ENCODE measurements at places on chromosomes 16 and 17.

GRCh38 chr17:9329251-9329921 lies 246.2 kb downstream of the STX8 start:
- DNase-seq: no peak

DNA sequence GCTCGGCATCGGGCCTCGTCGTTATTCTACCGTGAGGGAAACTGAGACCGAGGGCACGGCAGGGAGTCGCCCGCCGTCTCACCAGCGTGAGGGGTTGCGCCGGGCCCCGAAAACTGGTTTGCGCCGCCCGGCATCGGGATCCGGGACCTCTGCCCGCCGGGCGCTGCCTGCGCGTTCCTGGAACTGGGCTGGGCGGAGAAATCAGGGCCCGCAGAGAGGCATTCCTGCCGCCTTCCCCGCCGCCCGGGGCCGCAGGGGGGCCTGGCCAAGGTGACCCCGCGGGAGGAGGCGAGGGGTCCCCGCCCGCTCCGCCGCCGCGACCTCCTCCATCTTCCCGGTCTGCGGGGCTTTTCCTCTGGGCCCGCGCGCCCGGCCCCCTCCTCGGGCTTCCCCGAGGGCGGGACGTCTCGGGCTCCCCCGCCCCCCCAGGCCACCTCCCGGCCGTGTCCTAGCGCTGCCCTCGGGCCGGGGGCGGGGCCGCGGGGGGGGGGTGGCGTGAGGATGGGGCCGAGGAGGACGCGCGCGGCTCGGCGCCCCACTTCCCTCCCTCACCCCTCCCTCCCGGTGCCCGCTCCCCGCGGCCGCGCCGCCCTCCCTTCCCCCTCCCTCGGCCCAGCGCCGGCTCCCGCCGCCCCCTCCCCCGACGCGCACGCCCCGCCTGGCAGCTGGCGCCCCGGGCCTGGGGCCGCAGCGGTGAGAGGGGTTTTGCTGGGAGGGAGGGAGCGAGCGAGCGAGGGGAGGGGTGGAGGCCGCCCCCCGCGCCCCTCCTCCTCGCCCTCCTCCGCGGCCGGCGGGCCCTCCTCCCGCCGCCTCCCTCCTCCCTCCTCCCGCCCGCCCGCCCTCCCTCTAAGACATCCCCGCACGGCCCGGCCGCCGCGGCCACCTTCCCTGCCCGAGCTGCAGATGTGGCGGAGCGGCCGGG lies at the start of gene GLIS2:
TSS of gene GLIS2 (plus strand) at position 882 of the 922 bp plus-strand sequence. CDS start 16,214 bp downstream, outside the sequence.
- no peak for DNase-seq

DNA sequence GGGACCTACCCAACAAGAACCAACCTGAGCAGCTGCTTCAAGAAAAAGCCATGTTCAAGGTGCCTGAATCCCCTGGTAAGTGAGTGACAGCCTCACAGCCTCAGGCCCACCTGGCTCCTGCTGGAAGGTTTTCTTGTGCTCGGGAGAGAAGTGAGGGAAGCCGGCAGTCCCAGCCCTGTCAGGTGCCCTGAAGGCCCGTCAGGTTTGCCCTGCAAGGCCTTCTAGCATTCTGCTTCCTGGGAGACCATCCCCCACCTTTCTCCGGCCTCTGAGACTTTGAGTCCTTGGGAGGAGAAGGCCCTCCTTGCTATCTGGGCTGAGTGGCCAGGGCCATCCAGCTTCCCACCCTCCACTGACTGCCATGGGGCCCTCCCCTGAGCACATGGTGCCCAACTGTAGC lies 166.7 kb upstream of the ZNF267 start:
- no peak for DNase-seq

- peak; percentile 3 for DNase-seq
Observed at GRCh38 chr17:49365667-49366066, 3.6 kb upstream of the ZNF652 start.

- DNase-seq: no peak
Observed at GRCh38 chr17:7336240-7337175, at the start of gene ACAP1. Gene ACAP1 (plus strand): TSS chr17:7336529. CDS start chr17:7336735, 206 bp downstream.

- peak; percentile 64 for DNase-seq
Observed at GRCh38 chr16:30430428-30430970, 669 bp upstream of the DCTPP1 start.

- DNase-seq: no peak
Observed at GRCh38 chr17:39935909-39936308, 8.4 kb downstream of the LRRC3C start.

DNA sequence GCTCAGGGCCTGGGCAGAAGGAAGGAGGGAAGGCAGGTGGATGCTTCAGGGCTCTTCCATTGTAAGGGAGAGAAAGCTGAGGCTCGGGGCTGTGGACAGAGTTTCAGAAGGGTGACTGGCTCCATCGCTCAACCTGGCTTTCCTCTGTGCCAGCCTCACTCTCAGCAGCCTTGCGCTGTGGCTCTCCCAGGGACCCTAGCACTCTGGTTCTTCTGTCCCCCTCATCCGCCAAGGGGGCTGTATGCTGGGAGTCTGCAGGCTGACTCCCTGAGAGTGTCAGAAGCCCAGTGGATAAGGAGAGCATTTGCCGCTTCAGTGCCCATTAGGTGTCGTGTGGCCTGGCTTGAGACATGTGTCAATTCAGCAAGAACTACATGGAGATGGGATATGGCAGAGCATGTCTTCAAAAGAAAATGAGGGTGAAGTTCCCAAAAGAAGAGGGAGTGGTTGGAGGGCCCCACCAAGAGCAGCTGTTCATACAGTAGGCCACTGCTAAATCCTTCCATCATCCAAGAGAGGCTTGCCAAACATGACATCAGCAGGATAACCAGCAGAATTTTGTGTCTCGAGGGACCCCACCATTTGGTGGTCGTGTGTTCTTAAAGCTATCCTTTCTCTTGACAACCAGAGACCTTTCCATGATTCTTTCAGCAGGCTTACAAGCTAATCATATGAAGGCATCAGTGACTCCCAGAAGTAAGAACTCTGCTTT lies 148.2 kb downstream of the IRX5 start:
- DNase-seq: no peak

DNA sequence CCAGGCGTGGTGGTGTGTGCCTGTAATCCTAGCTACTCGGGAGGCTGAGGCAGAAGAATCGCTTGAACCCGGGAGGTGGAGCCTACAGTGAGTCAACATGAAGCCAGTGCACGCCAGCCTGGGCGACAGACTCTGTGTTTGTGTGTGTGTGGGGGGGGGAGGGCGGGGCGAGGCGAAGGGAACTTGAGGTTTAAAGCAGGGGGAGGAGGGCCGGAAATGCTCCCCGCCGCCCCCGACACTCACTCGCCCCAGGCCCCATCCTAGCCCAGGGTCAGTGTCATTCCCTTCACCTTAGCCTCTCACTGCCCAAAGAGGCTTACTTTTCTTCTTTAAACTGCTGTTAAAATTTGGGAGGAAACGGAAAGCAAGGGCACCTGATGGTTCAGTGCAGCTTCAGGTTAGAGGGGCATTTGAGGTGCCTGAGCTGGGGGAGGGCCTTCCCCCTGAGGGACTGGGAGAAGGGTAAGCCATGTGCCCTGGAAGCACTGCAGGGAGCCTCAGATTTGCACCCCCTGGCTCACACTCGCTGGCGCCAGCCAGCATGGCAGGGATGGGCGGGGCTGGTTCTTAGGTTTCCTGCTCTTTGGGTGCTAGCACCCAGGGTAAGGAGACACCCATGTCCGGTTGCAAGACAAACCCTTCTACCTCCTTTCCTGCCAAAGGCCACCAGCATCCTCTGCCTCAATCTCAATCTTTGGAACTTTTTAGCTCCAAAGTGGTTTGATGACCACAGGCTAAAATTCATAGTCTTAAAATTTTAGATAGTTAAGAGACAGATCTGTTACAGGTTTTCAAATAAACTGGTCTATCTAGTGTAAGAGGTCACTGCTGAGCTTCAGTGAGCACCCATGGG lies 2.2 kb upstream of the LIMD2 start:
- peak; percentile 50 for DNase-seq

- no peak for DNase-seq
Observed at GRCh38 chr17:9195961-9196670, 174.8 kb downstream of the NTN1 start.

GRCh38 chr16:27972500-27972899 lies 91.0 kb downstream of the GSG1L start:
- peak; percentile 56 for DNase-seq

DNA sequence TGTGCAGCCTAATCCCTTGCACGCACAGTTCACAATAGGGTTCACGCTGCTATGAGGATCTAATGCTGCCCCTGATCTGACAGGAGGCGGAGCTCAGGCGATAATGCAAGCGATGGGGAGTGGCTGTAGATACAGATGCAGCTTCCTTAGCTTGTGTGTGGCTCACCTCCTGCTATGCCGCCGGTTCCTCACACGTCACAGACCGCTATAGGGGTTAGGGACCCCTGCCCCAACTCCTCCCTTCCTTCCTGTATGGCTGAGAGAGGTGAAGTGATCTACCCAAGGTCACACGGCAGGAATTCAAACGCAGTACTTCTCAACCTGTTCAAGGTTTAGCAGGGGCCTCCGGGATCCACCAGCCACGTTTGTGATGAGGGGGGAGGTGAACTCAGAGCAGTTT lies 13.4 kb upstream of the PLLP start:
- DNase-seq: no peak

GRCh38 chr16:82636485-82636884 lies 9.7 kb downstream of the CDH13 start:
- DNase-seq: no peak

DNA sequence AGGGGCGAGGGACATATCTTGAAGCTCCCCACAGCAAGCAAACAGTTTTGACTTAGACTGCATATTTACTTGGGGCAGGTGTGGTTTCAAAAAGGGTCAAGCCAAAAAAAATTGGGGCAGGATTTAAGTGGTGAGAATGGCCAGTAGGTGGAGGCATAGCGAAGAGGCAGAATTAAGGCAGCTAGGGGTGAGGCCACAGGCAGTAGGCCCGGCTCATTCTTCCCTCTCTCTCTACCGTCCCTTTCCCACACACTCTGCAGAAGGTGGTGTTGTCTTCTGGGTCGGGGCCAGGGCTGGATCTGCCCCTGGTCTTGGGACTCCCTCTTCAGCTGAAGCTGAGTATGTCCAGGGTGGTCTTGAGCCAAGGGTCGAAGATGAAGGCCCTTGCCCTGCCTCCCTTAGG lies 2.6 kb downstream of the SHBG start:
- no peak for DNase-seq

DNA sequence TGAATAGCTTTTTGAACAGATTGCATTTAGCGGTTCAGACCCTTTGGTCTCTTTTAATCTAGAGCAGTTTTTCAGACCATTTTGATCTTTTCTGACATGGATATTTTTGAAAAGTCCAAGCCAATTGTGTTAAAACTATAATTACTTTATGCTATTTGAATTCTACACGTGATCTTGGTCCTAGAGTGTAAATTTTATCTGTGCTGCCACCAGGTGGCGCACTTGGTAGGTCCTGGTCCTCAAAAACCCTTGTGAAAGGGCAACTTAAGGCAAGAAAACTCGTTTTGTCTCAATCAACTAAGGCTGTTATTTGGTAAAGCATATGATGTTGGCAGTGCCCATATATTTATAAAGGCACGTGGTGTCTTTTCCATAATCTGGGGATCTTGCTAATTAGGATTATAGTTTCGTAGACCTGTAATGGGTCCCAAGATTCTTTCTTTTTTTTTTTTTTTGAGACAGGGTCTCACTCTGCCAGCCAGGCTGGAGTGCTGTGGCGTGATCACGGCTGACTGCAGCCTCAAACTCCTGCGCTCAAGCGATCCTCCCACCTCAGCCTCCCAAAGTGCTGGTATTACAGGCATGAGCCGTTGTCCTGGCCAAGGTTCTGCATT lies 43.9 kb upstream of the TEX2 start:
- peak; percentile 35 for DNase-seq

- peak; percentile 27 for DNase-seq
Observed at GRCh38 chr16:705431-706188, at the start of gene FBXL16. Gene FBXL16 (minus strand): TSS chr16:705801. CDS start chr16:697405, 8,396 bp downstream.

- no peak for DNase-seq
Observed at GRCh38 chr17:78106211-78106610, 22.3 kb downstream of the TMC6 start.

- no peak for DNase-seq
Observed at GRCh38 chr16:22318690-22319358, 21.6 kb downstream of the POLR3E start.

DNA sequence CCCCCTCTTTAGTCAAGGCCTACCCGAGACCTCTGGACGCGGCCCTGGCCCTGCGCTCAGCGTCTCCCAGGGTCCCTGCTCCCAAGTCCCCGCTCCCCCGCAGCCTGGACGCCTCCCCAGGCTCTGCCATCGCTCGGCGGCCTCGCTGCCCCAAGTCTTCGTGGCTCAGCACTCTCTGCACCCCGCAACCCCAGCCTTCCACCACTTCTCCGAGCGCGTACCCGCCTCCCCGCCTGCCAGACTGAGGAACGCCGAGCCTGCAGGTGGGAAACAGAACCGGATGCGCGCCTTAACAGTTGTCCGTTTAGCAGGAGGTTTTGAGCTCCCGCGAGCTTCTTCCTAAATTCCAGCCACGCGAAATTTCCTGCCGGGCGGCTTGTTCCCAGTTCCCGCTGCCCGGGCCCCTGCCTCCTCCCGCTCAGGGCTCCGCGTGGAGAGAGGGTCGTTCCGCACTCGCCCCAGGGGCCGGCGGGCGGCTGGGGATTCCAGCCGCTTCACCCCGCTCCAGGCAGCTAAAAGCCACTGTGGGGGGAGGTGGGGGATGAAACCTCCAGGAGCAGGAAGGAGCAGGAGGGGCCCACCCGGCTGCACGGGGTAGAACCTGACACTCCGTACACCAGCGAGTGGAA lies 87.7 kb downstream of the KCNJ12 start:
- DNase-seq: no peak

GRCh38 chr16:15976929-15977637 lies 27.7 kb downstream of the ABCC1 start:
- no peak for DNase-seq

DNA sequence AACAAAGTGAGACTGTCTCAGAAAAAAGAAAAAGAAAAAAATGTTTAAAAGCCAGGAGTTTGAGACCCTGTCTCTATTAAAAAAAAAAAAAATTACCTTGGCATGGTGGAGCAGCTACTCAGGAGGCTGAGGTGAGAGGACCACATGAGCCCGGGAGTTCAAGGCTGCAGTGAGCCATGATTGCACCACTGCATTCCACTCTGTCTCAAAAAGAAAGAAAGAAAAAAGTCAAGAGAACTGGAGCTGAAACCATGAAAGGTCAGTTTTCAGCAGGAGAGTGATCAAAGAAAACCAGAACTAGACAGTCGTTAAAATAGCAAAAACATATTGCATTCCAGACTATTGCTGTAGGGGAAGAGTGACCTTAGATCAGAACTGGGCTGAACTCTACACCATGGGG lies 8.8 kb downstream of the QPRT start:
- DNase-seq: no peak

DNA sequence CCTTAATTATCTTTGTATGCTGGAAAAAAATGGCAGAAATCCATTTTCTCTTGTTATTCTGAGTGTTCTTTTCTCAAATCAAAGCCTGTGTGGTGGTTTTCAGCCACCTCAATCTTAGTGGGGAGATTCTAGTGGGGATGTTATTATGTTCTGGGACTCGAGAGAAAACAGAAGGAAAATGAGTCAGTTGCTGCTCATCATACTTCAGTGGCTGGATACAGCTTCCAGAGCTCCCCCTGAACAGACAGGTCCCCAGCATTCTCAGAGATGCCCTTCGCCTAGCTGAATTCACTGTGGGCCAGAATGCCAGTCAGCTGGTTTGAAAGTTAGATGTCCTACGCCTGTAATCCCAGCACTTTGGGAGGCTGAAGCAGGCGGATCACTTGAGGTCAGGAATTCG lies 8.5 kb downstream of the ST6GALNAC1 start:
- DNase-seq: no peak
